Neural crest cell (in vitro differentiated cells): ENCODE measurements at places on chromosomes 3 and 15.

- DNase-seq = no peak
Measured at GRCh38 chr3:138441256-138441655, 6.8 kb downstream of the ESYT3 start.

DNA sequence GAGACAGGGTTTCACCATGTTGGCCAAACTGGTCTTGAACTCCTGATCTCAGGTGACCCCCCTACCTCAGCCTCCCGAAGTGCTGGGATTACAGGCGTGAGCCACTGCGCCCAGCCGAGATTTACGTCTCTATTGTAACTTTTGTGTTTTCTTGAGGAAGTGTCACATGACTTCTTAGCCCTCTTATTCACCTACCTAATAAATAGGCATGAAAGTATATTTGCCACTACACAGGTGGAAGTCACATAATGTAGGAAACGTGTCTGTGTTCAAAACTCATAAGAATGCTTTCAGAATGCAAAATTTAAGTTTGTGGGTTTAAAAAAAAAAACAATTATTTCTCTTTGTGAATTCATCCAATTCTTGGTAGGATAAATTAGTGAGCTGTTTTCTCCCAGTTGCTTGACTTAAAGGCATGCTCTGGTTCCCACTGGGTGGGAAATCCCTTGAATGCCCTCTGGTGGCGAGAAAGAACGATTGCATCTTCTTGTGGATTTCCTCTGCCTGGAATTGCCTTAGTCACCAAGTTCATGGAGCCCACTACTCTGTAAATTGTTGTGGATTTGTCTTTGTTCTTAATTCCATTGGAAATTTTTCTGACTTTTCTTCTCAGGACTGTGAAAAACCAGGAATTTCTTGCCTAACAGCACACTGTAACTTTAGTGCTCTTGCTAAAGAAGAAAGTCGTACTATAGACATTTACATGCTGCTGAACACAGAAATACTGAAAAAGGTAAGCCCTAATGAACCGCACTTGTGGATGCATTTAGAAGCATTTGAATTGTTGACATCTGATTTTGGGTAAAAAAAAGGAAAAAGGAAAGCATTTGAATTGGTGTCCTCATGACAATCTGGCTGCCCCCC lies 82.2 kb upstream of the CTDSPL start:
- DNase-seq = peak; percentile 38

DNA sequence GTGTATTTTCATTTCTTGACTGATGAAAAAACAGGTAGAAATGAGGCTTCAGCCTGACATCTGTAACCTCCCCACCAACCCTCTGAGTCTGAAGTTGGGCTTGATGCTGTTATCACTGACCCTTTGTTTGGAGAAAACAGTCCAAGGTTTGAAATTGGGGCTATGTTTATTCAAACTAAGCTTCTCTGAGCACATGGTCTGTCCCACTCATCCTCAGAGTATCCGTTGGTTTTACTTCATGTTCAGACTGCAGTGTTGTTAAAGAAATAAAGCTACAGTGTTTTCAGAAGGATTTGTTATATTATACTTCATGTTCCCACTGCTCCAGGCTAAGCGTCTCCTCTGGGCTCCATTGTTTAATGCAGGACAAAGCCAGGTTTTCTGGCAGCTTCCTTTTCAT lies 6.0 kb downstream of the MAPKBP1 start:
- no peak for DNase-seq

GRCh38 chr3:144816323-144816722 lies 844.7 kb downstream of the DIPK2A start:
- DNase-seq = no peak

DNA sequence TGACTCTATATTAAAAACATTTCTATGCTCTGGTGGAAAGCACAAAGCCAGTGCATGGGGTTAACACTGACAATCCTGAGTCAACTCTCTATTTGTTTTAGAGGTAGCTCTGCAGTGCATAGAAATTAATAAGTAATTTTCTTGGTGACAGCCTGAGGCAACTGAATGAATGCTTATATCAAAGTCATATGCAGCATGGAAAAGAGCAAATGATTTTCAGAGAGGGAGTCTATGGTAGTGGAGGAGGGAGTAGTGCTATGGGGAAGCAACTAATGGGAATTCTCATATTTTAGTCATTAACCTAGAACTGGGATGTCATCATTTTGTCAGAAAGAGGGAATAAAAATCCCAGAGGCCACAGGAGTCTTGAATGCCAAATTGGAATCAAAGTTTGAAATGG lies 99.1 kb downstream of the CLSTN2 start:
- no peak for DNase-seq

DNA sequence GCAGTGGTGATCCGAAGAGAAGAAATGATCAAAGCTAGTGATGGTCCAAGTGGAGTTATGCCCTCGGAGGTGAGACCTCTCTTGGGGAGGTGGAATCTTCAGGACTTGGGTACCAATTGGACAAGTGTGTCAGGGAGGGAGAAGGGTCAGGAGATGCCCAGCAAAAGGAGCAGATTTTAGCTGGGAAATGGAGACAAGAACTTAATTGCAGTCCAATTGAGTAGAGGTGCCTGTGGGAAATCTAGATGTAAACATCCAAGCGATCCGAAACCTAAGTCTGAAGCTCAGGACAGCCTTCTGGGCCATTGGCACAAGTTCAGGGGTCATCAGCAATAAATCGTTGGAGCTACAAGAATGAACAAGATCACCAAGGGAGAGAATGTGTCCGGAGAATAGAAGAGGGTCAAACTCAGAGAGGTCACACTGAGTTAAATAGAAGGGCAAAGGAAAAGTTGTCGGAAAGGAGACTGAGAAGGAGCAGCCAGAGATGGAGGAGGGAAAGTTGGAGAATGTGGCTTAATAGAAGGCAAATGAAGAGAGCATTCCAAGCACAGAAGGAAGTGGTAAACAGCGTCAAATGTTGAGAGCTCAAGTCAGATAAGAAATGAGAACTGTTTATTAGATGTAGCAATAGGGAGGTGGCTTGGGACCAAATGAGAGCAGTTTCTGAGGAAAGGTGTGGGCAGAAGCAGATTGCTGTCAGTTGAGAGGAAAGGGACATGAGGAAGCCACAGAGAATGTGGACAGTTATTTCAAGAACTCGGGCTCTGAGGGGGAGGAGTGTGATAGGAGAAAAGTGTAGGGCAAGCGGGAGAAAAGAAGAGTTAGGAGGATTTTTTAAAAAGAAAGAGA lies 64.2 kb upstream of the FNDC3B start:
- no peak for DNase-seq

DNA sequence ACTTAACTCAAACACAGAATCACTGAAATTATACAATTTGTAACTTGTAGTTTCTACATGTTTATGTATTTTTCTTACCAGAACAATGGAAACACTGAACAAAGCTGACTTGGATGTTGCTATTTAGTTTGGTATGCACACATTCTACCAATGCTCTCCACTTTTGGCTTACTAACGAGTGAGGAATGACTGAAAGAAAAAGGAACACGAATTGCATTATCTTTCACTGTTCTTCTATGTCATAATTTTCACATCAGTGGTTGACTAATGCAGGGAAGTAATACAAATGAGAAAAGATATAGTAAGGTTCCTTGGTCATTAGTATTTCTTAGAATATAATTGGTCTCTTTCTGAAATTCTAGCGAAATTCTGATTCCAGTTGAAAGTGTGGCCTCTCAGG lies 9.8 kb upstream of the CNTN3 start:
- DNase-seq = no peak

DNA sequence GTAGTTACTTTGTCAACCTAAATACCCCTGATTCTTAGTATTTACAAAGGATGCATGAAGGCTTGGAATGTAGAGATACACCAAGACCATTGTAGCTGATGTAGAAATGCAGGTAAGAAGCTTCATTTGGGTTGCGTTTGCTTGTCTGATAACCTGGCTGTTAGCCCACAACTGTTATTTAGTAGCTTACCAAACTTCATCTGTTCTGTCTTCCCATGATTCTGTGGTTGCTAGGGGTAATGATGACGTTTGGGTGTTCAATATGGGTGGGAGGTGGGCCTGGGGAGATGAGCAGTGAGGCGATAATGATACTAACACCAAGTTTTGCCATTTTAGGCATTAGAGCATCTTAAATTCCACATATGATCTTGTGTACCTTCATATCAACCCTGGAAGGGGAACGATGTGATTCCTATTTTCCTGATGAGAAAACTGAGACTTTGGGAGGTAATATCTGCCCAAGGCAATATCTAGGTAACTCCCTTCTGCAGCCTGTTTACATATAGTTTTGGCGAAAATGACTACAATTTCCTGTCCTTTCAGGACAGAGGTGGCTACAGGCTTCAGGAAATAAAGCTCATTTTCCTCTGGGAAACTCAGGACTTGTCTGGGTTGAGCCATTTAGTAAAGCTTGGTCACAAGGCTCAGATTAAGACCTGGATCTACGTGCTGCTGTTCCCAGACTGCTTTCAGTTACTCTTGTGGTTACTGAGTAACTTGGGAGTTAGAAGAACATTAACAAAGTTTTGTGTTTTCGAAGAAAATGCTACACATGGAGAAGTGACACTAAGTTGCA lies 26.8 kb downstream of the FNDC3B start:
- DNase-seq = no peak

DNA sequence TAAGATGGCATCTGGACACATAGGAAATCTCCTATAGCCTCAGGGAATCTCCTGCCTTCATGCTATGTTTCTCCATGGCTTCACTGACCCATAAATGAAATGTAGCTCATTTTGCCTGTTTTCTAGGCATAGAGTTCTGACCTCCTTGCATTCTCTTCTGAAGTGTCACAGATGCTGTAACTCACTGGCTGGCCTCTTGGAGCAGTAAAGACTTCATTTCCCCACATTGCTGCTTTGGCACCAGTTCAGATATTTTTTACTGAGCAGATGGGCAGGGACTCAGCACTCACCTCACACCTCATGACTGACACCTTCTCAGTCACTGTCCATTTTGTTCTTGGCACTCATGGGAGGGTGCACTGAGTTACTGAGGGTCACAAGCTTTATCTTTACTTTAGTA lies 286.7 kb upstream of the TGFBR2 start:
- DNase-seq = peak; percentile 2
